ENCODE measurements at places on chromosomes 12 and 14.
A peak's percentile ranks its signal among the peaks of the same experiment; 100 is the strongest.

GRCh38 chr14:100215330-100215885, 23.5 kb upstream of the YY1 start:
- no peak for DNase-seq

GRCh38 chr14:88791629-88792472, 902 bp downstream of the EML5 start:
- DNase-seq = peak; percentile 28

DNA sequence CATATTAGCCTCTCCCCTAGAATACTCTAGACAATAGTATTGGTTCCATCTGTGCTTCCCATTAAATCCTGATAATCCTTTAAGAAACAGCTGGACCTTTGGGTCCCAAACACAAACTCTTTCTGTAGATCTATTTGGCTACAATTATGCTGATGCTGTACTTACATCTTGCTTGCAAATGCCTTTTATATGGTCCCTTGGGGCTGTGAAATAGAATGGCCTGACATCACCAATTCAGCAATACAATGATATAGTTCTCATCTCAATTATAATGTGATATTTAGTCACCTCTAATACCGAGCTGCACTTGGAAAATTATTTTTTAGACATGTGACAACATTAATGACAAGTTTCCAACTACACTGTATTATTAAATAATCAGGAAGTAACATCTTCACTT, 261.5 kb downstream of the SOX5 start:
- DNase-seq = no peak

DNA sequence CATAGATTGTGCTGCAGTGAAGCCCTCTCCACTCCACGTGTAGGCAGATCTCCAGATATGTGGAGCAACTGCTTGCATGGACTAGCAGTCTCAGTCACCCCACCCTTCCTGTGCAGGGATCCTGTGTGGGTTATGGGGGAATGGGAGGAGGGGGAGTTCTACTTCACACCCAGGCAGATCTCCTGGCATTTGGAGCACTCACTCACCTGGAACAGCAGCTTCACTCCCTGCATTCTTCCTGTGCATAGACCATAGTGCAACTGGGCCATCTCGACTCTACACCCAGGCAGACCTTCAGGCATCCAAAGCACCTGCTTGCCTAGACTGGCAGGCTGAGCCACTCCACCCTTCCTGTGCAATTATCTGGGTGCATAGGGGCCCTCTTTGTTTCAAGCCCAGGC, 96.0 kb upstream of the PCED1B start:
- no peak for DNase-seq

DNA sequence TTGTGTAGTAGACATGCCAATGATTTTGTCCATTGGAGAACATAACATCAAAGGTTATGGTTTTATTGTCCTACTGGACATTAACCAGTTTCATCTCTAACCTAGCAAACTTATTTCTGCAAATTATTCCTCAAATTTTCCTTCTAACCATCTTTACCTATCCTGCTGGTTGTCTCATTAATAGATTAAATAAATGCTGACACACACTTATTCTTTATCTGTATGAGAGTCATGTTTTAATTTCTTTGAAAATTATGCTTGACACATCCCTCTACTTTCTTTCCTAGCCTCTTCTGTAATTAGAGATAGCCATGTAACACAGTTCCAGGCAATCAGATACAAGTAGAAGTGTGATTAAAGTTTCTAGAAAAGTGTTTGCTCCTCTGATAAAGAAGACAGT, 98.9 kb downstream of the RPS29 start:
- DNase-seq = no peak

DNA sequence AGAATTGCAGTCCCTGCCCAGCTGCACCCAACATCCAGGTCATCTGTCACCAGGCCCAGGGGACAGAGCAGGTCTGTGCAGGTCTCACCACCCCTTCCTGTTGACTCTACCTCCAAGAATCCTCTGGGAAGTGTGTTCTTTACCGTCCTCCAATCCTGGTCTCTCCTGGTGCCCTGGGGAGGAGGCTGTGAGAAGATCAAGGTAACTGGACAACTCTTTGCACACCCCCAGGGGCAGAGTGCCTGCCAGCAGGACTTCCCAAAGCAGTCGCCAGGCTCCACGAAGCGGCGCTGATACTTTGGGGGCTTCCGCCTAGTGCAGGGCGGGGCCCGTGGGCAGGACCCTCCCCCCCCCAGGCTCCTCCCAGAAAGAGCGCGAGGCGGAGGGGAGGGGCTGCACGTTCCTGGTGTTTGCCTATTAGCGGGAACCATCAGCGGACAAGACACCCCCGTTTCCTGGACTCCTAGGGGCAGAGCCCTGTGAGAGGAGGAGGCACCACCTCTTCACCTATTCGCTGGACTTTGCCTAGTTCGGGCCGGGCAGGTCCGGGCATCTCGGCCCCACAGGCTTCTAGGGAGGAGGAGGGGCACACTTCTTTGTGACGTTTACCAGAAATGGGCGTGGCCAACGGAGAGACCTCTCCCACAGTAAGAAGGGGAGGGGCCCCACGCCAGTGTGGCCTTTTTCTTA, 918.0 kb downstream of the AACS start:
- DNase-seq = peak; percentile 25
